Stimulated activated effector memory CD8-positive, alpha-beta T cell treated with anti-CD3 and anti-CD28 coated beads, Interleukin-12 subunit alpha, Interleukin-12 subunit beta, amount 100 ng/mL, for 72 hours (primary cell): ENCODE measurements at places on chromosomes 11 and 22.

- DNase-seq, result no peak
Measured at GRCh38 chr11:59939482-59939881, 1.2 kb downstream of the OOSP1 start.

- no peak for DNase-seq
Measured at GRCh38 chr11:2169005-2169378, 2.6 kb downstream of the TH start.

DNA sequence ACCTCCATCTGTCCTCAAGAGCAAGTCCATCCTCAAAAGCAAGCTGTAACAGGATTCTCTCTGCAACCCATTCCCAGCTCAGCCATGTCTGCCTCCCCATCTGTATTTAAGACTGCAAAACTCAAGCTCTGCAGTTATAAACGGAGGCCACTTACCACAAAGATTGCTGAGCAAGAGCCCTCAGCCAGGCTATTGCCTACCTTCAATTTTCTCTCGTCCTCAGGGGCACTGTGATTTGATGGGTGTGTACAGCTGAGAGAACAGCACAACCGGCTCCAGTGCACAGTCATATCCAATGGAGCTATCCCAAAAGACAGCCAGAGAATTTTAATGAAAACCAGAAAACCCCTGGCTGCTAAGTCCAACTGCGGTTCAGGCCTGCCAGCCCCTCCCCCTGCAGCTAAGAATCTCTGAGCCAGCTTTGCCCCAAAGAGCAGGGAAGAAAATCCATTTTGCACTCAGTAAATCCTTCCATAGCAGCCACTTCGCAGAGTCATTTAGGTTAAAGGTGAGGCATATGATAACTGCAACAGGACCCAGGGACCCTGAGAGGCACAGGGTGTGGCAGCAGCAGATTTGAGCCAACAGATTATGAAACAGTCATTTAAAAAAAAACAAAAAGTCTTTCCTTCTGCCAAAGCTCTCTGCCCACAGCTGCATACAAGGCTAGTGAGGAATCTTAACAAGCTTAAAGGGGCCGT is 37.6 kb downstream of the RAB30 start:
- DNase-seq, result no peak

- no peak for DNase-seq
Measured at GRCh38 chr11:132588366-132588765, 943.9 kb downstream of the OPCML start.

GRCh38 chr11:74721479-74721835 is 9.8 kb downstream of the CHRDL2 start:
- no peak for DNase-seq

- DNase-seq, result no peak
Measured at GRCh38 chr11:133753150-133753549, 92.2 kb downstream of the SPATA19 start.

GRCh38 chr22:32569956-32570355 is 95.3 kb downstream of the FBXO7 start:
- no peak for DNase-seq

DNA sequence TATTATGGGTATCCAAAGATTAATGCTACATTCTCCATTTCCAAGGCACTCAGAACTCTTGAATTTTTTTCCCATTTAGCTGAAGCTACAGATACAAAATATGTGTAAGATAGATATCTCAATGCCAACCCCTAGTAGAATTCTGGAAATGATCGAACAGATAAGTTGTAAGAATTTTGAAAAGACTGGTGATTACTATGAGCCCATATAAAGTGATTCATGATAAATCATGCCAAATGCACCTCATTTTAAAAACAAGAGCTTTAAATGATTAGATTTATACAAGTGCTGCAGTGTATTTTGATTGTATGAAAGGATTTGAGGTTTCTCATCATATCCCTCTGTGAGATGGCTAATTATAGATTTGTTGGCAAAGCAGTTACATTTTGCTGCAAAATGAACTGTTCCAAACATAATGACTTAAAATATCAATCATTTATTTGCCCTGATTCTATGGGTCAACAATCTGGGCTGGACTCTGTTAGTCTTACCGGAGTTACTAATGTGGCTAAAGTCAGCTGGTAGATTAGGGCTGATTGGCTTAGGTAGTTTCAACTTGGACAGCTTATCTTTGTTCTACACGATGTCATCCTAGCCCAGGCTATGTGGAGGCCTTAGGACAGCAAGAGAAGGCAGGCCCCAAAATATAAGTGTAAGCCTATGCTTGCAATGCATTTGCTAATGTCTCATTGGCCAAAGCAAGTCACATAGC is 3.4 kb downstream of the OR10V1 start:
- DNase-seq, result no peak

DNA sequence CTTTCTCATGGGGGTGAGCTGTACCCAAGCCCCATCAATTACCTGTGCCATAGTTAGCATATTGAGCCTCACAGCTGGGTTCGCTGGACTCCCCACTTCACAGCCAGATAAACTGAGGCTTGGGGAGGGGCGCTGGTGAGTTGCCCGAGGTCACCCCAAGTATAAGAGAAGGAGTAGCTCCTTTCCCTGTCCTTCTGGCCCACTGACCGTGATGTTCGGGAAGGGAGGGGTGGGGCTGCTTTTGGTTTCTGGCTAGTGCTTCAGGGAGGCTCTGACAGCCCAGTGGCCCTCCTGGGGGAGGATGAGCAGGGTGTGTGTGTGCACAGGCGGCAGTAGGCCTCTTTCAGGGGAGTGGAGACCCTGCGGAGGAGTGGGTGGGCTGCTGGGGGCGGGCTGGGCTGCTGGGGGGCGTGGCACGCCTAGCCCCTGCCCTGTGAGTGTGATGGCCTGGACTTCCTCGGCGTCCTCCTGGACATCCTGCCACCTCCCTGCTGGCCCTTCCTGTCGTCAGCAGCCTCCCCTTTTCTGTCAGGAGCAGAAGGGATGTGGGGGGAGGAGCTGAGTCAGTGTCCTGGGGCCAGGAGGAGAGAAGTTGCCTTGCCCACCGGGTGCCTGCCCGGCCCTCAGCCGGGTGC is 50.3 kb downstream of the TRIOBP start:
- DNase-seq, result peak; percentile 55

- peak; percentile 92 for DNase-seq
Measured at GRCh38 chr11:65856689-65857499, 1.1 kb downstream of the CFL1 start.

DNA sequence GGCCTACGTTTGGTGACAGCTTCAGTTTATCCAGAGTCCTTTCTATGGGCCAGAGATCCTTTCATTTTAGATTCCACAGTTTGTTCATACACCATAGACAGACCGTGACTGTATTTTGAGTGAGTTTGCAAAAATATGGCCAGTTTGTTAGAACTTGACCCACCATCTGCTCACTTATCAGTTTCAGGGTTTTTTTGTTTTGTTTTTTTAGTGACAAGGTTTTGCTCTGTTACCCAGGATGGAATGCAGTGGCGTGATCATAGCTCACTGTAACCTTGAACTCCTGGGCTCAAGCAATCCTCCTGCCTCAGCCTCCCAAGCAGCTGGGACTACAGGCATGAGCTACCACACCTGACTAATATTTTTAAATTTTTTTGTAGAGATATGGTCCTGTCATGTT is 9.1 kb upstream of the CKAP5 start:
- DNase-seq, result no peak

- no peak for DNase-seq
Measured at GRCh38 chr11:19433367-19433766, 192.6 kb upstream of the E2F8 start.
